ENCODE measurements at places on chromosomes 1 and 21.

DNA sequence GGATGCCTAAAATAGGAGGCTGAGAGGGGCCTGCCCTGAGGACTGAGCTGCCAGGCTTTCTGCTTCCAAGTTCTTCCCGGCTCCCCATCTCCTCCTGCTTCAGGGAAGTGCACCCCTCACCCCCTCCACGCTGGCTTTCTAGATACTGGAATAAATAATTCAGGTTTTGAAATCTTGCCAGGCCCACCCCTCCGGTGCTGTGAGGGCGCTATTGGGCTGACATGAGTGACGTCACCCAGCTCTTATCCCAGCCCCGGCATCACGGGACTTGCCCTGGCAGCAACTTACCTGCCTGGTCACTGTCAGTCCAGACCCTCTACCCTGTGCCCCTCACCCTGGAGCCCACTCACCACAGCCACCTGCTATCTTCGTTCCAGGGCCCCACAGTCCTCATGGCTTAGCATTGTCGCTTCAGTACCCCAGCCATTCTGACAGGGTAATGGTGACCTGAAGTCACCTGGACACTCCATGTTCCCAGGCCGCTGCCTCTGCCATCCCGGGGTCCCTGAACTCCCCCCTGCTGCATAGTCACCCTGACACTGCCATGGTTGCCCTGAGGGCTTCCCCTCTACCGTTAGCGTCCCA is 819 bp upstream of the GPR3 start:
- H3K4me1 ChIP-seq = peaks cover 8% of the 10 kb centered on the region
- DNase-seq = no peak
- H3K36me3 ChIP-seq = no peaks in the 10 kb centered on the region
- H3K4me3 ChIP-seq = peak overlapping the region; percentile 92
- H3K27ac ChIP-seq = peak overlapping the region; percentile 58

- H3K4me3 ChIP-seq = no peak overlapping the region
- no peak overlapping the region for H3K27ac ChIP-seq
- H3K27me3 ChIP-seq = peaks cover 20% of the 10 kb centered on the region
- 0 out of 2 replicates have a peak, but pooled peaks cover 2% of the 10 kb centered on the region for H3K36me3 ChIP-seq
Measured at GRCh38 chr21:25281134-25281533, 326.1 kb downstream of the MRPL39 start.

- no peaks in the 10 kb centered on the region for H3K27me3 ChIP-seq
- H3K36me3 ChIP-seq = no peaks in the 10 kb centered on the region
- H3K4me3 ChIP-seq = no peak overlapping the region
- H3K27ac ChIP-seq = no peak overlapping the region
- DNase-seq = no peak
- no peaks in the 10 kb centered on the region for H3K4me1 ChIP-seq
Measured at GRCh38 chr1:218412171-218412570, 67.0 kb downstream of the TGFB2 start.

DNA sequence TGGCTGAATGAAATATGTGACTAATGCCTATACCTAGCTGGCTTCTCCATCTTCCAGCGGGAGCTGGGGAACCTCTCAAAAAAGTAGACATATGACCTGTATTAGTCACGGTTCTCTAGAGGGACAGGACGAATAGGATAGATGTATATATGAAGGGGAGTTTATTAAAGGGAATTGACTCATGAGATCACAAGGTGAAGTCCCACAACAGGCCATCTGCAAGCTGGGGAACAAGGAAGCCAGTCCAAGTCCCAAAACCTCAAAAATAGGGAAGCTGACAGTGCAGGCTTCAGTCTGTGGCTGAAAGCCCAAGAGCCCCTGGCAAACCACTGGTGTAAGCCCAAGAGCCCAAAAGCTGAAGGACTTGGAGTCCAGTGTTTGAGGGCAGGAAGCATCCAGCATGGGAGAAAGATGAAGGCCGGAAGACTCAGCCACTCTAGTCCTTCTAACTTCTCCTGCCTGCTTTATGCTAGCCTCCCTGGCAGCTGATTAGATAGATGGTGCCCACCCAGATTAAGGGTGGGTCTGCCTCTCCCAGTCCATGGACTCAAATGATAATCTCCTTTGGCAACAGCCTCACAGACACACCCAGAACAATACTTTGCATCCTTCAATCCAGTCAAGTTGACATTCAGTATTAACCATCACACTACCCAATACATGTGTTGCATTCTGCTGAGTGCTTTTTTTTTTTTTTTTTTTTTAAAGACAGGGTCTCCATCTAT is 19.6 kb downstream of the OLIG1 start:
- no peak overlapping the region for H3K27ac ChIP-seq
- H3K27me3 ChIP-seq = peaks cover 20% of the 10 kb centered on the region
- no peak for DNase-seq
- no peak overlapping the region for H3K4me3 ChIP-seq
- no peaks in the 10 kb centered on the region for H3K4me1 ChIP-seq
- no peaks in the 10 kb centered on the region for H3K36me3 ChIP-seq

GRCh38 chr1:117447661-117448060 is 80.4 kb downstream of the MAN1A2 start:
- peaks cover 14% of the 10 kb centered on the region for H3K36me3 ChIP-seq
- H3K27me3 ChIP-seq = no peaks in the 10 kb centered on the region
- no peak for DNase-seq
- H3K27ac ChIP-seq = no peak overlapping the region

Measured in RWPE2 (cell line).